ENCODE measurements at places on chromosomes 6 and 20.

DNA sequence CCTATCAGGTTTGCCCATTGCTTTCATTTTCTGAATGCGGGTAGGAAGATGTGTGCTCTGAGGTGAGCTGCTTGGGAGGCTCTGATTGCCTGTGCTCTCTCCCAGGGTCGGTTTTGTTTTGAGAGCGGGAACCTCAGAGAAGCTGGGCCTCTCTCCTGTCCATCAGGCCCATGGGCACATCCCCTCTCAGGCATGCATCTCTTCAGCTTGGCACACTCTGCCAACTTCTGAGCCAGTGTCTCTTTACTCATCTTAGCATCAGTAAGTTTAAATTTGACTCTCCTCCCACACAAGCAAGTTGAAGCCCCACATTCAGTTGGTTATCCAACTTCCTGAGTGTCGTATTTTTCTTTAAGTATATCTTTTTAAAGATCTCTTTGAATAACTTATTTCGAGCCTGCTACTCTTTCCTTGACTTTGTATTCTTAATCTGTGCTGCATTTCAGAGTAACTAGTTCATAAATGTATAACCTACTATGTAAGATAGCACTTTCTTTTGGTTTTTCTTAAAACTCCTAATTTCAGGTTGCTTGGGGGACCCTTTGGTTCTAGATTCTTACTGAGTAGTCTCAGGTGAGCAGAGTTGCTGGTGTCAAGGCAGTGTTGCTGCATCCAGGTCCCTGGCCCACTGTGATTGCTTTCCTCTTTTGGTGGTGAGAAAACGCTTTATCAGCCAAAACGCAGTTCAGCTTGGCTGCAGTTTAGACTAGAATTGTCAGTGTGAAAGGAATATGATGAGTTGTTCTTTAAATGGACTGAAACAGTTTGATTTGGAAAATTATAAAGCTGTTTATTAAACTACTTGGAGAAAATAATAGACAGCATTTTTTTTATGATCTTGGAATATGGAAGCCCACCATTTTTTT lies 54.8 kb downstream of the SNX9 start:
- DNase-seq: no peak

DNA sequence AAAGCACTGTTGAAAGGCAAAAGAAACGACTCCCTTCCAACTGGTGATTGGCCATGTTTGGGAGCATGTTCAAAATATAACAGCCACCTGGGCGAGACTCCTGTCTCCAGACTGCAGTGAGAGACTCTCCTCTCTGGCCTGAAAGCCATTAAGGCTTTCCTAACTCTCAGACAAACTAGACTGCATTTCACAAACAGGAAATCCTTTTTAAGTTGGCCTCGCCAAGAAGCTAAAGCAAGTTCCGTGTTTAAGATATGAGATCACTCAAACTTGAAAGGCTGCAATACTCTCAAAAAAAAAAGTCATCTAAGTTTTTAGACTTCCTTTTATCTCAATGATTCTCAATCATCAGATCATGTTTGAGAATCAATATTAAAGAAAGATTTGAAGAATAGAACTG lies 117.0 kb downstream of the TFAP2A start:
- DNase-seq: no peak

DNA sequence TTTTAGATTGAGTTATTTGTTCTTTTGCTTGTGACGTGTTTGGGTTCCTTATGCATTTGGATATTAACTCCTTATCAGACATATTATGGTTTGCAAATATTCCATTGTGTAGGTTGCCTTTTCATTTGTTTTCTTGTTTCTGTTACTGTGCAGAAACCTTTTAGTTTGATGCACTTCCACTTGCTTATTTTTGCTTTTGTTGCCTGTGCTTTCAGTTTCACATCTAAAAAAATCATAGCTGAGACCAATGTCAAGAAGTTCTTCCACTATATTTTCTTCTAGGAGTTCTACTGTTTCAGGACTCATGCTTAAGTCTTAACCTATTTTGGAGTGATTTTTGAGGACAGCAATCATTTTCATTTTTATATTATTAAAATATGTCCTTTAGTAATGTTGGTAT lies 113.5 kb downstream of the EPM2A start:
- DNase-seq: no peak

- DNase-seq: no peak
Measured at GRCh38 chr6:138253731-138254130, 35.4 kb upstream of the PBOV1 start.

GRCh38 chr20:49187330-49187850 lies 744 bp downstream of the STAU1 start:
- no peak for DNase-seq

DNA sequence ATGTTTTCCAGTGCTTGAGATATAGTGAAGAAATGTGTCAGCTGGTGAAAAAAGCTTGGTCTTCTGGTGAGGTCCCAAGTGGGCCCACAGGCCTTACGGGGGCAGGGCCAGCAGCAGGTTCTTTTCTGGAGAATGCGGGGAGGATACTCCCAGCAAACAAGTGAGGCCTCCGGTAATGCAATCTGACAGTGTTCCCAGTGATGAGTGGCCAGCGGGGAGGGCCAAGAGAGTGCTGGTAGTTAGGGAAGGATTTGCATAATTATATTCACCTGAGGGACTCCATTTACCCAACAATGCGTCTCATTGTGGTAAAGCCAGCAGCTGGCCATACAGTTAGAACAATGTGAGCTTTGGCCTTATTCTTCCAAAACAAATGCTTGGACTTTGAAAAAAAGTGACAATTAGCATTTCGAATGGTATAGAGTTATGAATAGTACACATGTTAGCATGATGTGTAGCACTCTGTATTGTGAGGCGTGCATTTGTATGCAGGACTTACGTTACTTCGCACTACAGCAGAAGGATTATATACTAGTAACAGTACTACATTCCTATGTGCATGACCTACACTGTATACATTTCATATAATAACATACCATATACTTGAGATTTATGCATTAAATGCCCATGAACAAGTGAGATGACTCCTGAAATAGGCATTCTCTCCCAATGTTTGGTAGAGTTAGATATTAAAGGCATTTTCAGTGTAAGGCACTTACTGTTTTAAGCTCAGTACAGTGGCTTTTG lies 69.8 kb downstream of the MYB start:
- no peak for DNase-seq

DNA sequence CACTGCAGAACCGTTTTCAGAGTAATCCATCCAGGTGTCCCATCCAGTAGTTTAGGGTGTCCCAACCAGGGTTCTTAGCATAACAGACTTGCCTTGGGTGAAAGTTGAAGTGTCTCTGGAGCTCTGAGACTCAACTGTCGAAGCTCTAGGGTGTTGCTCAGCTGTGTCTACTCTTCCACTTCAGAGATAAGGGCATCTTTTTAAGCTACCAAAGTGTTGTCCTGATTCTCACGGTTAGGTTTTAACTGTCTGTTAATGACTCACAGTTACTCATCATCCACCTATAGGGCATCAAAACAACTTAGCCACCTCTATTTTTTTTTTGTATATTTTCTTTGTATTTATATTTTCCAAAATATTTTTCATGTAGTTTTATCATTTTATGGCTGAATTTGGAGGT lies 36.9 kb upstream of the TBX18 start:
- no peak for DNase-seq

DNA sequence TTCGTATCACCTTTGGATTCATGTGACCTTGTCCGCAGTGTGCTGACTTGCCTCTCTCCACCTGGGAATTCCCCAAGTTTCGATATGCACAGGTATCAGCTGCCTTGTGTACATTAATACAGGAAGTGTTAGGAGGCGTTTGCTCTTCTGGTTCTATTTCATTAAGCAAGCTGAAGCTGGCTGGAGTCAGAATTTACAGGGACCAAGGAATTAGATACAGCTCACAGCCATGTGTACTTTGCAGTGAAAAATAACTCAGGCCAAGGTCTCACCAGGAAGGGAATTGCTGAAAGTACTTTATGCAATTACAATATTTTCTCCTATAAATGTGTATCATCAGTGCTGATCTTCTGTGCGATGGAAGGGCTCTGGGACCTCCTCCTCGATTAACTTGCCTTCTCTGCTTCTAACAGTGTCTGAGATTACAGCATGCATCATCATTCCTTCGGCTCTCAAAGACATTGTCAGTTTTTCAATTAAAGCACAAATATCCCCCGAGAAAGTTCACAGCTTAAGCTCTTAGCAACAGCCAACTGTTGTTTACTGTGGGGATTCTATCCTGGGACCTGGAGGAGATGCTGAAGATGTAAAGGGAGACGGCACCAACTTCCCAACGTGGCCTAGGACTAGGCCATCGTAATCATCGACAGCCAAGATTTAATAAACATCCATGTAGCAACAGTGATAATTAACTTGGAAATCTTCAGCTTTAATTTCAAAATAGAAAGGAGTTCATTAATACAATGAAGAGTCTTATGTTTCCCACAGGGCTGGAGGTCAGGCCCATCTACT lies 13.8 kb upstream of the TIAM2 start:
- no peak for DNase-seq

GRCh38 chr20:53829255-53829723 lies 235.7 kb upstream of the ZNF217 start:
- no peak for DNase-seq

DNA sequence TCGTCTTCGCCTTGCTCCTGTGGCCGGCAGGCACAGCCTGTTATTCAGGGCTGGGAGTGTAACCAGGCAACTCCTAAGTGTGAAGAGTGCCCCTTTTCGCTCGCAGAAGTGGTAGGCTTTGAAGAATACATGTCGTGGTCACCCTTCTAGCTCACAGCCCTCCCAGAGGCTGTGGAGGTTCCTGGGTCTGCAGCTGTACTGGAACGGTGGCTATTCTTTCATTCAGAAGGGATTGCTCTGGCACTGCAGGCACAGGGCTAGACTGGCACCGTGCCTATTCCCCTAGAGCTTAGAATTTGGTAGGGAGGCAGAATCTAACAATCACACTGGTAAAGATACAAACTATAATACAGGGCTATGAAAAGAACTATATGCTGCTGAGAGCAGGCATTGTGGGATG lies 1.1 kb upstream of the SRSF12 start:
- no peak for DNase-seq

DNA sequence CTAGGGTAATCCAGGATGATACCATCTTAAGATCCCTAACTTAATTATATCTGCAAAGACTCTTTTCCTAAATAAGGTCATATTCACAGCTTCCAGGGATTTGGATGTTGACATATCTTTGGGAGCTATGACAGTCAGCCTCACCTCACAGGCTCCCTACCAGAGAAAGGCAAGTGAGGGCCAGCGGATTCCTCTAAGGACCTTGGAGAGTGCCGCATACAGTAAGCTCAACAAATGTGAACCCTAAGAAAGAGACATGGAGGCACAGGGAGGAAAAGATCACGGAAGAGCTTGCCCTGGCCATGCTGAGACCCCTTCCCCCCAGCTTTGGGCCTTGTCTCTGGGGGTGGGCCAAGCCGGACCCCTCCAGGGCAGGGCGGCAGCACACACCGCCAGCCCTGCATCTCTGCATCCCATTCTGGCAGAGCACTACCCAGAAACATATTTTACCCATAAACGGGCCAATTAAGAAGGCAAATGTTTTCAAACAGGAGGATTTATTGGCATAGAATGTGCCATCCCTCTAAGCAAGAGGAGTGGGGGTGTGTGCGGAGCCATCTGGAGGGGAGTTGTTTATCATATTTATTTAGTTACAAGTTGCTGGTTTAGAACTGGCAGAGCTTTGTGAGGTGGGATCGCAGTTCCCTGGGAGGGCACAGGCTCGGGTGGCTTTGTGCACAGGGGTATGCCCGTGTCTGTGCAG lies 55.4 kb downstream of the CHMP4B start:
- no peak for DNase-seq

- no peak for DNase-seq
Measured at GRCh38 chr6:108039681-108040080, 34.9 kb downstream of the OSTM1 start.

- DNase-seq: no peak
Measured at GRCh38 chr6:52499681-52500236, 77.1 kb downstream of the TRAM2 start.

DNA sequence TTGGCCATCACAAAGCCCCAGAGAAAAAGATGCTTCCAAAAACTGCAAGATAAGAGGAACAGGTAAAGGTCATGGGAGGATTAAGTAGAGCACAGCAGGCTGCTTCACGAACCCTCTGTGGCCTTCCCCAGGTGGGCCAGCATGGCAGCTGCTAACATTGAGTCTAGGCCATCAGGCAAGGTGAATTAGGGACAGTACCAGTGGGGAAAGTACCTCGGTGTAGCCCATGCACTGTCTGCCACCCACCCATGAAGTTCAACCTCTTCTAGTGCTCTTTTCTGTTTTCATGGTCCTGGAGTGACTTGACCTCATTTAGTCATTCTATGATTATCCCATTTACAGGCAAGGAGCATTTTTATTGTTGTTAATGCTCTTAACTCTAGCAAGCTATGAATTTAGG lies 108.6 kb upstream of the DUSP22 start:
- DNase-seq: no peak

DNA sequence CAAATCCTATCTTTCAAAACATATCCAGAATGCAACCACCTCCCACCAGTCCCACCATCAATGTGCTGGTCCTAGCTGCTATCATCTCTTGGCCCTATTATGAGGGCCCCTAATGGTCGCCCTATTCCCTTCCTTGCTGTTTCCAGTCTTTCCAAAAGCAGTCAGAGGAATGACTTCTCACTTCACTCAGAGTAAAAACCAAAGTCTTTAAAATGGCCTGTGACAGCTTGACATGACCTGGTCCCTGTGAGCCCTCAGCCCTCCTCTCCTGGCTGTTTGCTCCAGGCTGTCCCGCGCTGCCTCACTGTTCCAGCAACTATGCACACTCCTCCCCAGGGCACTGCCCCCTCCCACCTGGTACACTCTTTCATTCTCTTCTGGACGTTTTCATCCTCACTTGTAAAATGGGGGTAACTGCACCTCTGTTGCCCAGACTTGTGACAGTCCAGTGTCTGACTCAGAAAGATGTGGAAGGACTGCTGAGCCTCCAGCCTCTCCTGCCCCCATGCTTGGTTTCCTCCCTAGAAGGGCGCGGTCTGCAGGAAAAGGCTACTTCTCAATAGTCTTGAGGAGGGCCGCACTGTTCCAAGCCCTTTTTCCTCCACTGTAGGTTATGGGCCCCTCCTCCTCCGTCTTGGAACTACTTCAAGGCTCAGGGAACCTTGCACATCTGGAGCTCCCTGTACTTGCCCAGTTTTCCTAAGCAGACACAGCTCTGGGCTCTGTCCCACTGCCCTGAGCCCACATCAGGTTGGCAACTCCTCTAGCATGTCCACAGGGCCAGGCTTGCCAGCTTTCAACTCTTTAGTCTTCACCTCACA lies 64.7 kb downstream of the MYH7B start:
- DNase-seq: no peak

GRCh38 chr6:9496837-9497236 lies 918.0 kb downstream of the TFAP2A start:
- DNase-seq: no peak

DNA sequence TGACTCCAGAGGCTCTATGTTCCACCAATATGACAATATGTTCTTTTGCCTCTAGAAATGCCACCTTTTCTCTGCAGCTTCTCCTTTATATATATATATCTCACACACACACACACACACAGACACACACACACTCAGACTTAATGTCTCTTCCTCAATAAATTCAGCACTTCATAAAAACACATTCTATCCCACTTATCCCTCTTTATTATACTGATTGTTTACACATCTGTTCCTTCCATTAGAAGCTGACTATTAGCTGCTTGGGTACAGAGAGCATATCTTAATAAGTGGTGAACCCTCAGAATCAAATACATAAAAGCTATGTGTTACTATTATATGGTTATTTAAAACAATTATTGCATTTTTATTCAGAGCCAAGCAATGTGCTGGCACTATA lies 23.3 kb downstream of the NRSN1 start:
- DNase-seq: no peak

- no peak for DNase-seq
Measured at GRCh38 chr6:99816795-99817194, 177.2 kb downstream of the MCHR2 start.

All from GM12891 (cell line).